ENCODE measurements at places on chromosomes 16 and 17.
A peak's percentile ranks its signal among the peaks of the same experiment; 100 is the strongest.

DNA sequence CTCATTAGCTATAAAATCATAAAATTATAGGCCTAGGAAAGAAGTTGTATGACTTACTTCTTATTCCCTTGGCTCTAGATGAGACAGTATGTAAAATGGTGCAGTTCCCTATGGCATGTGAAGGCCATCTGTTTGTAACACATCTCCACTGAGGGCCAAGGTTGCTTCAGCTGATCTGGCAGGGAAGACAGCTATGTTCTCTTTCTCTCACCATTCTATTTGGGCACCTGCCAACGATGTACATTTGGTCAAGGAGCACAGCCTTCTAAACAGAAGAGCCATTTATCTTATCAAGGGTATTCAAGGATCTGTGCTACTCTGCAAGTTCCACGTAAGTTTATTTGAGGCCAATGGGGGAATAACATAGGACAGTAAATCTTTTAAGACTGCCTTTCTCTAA is 129.8 kb upstream of the TOM1L1 start:
- no peak for DNase-seq

DNA sequence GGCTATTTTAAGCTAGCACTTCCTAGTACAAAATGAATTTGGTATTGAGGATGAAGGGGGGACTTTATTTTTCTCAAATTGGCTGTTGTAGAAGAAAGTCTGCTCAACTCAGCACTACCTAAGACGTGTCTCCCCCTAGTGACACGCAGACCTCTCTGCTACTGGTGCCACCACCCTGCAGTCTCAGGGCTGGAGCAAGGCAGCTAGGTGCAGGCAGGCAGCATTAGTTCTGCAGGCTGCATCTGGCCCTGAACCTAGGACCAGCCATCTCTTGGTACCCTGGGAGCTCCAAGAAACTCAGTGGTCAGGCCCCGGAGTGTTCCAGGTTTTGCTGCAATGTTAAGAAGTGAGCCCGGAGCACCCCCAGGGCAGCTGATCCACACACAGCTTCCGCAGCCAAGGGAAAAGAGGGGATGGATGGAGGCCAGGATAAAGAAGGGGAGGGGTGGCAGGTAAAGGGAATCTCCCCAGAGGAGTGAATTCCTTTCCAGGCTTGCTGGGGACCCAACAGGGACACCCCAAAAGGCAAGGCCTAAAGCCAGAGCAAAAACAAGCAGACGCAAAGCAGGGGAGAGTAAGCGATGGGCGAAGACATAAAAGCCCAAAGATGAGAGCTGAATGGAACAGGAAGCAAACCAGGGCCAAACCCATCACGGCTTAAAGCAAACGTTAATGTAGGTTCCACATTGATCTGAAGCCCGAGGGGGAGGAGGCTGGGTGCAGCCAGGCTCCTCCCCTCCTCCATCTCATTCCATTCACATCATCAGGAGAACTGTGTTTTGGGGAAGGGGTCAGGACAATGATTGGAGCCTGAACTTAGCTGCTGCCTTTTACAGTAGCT is 200.5 kb downstream of the ZFHX3 start:
- DNase-seq, result peak; percentile 59

DNA sequence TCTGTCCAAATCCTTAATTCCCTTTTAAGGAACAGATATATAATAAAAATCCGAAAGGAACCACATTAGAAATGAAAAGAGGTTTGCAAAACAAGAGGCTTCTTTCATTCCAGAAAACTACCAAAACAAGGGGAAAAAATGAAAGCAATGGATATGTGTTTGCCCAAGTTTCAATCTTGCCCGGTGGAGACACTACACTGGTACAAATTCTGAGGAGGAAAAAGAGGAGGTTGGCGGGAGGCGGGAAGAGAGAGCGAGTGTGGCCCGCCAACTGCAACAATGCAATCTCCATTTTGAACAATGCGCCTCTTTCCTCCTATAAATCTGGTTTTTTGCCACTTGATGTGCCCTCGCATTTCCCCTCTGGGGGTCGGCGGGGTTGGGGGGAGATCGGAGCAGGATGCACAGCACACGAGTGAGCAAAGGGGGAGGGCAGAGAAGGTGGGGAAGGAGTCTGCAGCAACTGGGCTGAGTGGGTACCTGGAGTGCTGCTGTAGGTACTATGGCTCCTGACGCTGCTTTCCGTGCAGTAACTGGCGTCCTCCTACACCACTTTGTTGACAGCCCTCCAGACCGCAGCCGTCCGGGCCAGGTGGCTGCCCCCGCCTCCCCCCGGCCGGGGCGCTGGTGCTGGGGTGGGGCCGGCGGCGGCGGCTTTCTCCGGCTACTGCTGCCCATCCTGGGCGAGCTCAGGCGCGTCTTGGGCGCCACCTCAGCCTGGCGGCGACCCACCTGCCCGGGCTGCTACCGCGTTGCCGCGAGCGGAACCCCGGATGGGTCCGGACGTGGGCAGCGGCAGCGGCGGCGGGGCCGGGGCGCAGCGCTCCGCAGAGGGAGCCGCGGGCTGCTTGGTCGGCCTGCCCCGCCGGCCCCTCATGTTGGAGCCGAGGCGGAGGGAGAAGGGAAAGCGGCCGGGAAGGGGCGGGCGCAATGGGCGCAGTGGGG is 93.8 kb upstream of the PLEKHM1 start:
- DNase-seq, result peak; percentile 67

- DNase-seq, result no peak
Measured at GRCh38 chr17:78144736-78145641, 1.2 kb upstream of the C17orf99 start.

- peak; percentile 59 for DNase-seq
Measured at GRCh38 chr16:70298988-70299938, at the start of gene DDX19B. TSS of gene DDX19B (plus strand) at chr16:70299186. CDS start at chr16:70299298, 112 bp downstream.

DNA sequence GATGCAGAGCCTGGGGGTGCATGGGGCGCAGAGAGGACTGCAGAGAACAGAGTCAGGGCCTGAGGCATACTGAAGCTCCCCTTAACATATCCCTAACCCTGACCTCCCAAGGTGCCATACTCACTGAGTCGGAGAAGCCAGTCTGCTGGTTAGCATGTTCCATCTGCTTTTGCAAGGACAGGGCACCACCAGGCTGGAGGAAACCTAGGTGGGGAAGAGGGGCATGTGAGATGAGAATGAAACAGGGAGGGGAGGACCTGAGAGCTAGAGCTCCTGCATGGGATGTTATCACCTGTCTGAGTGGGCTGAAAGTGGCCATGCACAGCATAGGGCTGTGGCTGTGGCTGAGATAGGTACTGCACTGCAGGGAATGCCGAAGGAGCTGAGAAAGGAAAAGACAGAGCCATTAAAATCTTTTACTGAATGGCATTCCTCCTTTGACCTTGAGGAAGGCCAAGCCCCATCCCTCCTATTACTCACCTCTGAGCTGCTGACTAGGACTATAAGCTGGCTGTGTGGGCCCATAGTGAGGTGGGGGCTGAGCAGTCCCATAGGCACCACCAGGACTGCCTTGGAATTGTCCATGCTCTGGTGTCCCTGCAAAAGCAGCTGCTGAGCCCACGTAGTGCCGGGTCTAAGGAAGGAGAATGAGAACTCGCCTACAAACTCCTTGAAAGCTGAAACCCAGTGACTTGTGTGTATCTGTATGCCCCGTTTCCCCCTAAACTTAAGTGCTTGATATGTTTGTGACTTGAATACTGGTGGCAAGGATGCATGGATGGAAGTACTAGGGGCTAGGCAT is 1.9 kb downstream of the GPS2 start:
- no peak for DNase-seq

DNA sequence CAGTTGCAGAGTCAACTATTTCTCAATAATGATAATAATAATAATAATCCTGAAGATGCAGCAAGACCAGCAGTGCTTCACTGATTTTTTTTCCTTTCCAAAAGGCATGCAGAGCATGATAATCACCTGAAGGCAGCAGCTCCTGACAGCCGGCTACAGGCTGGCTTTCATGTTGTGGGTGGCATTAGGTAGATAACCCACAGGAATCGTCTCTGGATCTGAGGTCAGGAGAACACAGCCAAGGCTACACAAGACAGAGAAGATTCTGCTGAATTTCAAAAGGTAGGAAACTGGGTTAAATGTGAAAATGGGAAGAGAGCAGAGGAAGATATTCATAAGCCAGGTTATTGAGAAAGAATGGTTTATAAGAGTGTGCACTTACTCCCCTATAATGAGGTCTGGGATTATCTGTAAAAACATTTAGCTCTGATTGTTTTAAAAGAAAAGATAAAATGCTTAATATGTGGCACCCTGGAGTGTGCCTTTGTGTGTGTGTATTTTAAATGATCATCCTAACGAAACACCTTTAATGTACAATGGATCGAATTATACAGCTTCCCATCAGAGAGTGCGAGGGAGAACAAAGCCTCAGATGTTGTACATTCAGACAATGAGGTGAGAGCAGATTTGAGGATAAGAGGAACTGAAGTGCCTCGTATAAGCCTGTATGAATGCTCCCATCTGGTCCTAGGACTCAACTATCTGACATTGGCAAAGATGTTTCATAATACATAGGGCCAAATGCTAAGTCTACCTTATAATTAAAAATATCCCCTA is 273.1 kb downstream of the PHKB start:
- DNase-seq, result no peak

GRCh38 chr16:55333684-55334083 is 9.7 kb downstream of the IRX6 start:
- no peak for DNase-seq

DNA sequence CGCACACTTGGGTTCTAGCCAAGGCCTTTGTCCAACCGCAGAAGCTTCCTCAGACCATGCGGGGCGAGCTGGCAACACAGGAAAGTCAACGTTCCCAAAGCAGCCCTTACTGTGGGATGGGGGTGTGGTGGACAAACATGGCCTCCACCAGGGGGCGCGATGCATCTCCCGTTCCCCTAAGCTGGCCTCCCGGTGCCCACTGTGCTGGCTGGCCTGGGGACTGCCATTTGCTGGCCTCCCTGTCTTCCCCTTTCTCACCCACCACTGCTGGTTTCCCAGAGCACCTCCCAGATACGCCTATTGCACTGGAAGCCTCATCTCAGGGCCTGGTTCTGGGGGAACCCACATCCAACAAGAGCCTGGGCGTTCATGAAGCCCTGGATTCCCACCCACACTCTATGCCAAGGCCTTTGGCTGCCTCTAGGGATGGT is 145.3 kb downstream of the IRF8 start:
- peak; percentile 62 for DNase-seq

DNA sequence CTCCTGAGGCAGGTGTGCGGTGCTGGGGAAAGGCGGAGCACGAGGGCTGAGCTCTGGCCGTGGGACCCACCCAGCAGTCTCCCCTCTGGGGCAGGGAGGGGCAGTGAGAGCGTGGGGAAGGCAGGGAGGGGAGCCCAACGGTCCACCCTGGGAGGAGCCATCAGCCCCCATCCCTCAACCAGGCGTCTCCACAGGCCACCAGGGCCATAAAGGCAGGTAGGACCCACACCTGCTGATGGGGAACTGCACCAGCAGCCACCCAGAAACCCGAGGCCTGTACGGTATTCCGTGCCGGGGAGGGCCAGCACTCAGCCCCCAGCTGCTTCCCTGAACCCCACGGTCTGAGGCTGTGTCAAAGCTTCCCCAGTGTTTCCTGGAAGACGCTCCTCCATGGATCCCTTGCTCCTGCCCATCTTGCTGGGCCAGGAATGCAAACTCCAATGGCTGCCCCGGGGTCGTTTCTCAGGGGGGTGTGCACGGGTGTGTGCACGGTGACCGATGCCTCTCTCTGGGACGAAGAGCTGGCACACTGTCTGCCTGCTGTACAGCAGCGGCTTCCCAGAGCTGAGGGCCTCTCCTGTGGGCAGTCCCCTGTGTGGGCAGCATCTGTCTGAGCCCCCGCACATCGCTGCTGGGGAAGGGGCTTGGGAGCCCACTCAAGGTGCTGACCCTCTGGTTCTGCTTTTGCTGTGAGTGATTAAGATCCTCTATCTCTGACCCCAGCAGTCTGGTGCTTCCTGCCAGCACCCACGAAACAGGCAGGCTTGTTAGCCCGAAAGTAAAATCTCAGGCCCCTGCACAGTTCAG is 17.2 kb upstream of the METRNL start:
- DNase-seq, result no peak

GRCh38 chr17:57366177-57366557 is 109.8 kb downstream of the MSI2 start:
- no peak for DNase-seq

DNA sequence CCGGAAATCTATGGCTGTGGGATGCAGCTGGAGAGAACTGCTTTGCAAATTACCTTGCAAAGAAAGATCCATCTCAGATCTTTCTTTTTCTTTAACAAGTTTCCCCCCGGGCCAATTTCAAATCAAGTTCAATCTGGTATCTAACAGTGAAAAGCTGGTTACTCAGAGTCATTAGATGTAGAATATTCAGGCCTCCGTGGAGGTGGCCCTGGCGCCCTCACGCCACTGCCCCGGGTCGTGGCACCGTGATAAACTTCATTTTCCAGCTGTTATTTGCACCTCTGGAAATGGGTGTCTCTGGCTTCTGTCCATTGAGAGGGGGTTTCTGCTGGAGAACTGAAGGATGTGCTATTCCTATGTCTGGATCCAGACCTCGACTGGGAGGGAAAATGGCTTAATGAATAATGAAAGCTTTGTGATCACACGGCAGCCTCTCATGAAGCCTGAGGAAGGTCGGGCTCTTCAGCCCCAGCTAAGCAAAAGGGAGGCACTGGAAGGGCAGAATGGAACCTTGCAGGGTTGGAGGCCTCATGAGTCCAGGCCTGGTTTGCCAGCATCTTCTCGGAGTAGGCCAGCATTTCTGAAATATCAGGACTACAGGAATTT is 30.5 kb downstream of the CACNG4 start:
- DNase-seq, result no peak

Measured in GM12891 (cell line).